ENCODE measurements at places on chromosomes 1 and 21. TPM values are rescaled to one million over a fixed set of nuclear protein-coding genes. Genes with fewer than 3 reads are reported as not detected.

- no peaks in the 10 kb centered on the region for H3K36me3 ChIP-seq
- no peaks in the 10 kb centered on the region for H3K4me1 ChIP-seq
- no peak overlapping the region for H3K4me3 ChIP-seq
- H3K27ac ChIP-seq = no peak overlapping the region
- no peaks in the 10 kb centered on the region for H3K27me3 ChIP-seq
Observed at GRCh38 chr1:244112041-244112440, 61.0 kb downstream of the ZBTB18 start.

DNA sequence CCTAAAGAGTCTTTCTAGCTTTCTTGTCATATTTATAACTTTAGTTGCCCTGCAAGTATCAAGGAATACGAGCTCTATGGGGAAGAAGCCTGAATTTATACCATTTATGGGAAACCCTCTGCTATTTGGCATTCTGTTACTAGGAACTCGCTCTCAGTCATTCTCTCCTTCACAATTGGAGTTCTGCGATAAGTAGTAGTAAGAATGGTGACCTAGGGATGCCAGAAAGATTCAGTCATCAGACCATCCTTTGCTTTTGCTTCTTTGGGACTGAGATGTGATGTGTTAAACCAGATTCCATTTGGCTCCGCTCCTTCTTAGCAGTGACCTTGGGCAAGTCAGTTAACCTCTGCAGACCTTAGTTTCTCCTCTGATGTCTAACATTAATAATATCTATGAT lies 256.5 kb downstream of the FGGY start:
- DNase-seq = peak; percentile 27
- H3K27me3 ChIP-seq = no peaks in the 10 kb centered on the region
- no peak overlapping the region for H3K27ac ChIP-seq
- H3K4me1 ChIP-seq = peaks cover 11% of the 10 kb centered on the region
- no peak overlapping the region for H3K4me3 ChIP-seq
- H3K36me3 ChIP-seq = no peaks in the 10 kb centered on the region

DNA sequence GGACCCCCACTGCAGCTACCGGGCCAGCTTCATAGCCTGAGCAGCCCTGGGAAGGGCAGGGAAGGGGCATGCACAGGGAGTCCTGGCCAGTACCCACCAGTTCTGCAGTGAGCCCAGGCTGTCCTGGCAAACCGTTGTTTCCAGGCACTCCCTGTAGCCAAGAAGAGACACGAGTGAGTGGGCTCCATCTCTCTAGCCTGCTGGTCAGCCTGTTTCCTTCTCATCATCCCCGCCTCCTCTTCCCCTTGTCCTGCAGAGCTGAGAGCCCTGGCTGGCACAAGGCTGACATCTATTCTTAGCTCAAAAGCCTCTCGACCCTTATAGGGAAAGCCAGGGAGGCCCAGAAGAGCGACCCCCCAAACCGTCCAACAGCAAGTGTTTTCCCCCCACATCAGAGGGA lies 28.7 kb downstream of the COL16A1 start:
- H3K4me3 ChIP-seq = no peak overlapping the region
- no peak overlapping the region for H3K27ac ChIP-seq
- H3K27me3 ChIP-seq = no peaks in the 10 kb centered on the region
- DNase-seq = no peak
- peaks cover 70% of the 10 kb centered on the region for H3K36me3 ChIP-seq
- peaks cover 5% of the 10 kb centered on the region for H3K4me1 ChIP-seq

- peak; percentile 64 for DNase-seq
- H3K4me3 ChIP-seq = no peak overlapping the region
- H3K27ac ChIP-seq = no peak overlapping the region
- no peaks in the 10 kb centered on the region for H3K4me1 ChIP-seq
- no peaks in the 10 kb centered on the region for H3K36me3 ChIP-seq
Observed at GRCh38 chr1:245475126-245475525, 320.3 kb downstream of the KIF26B start.

GRCh38 chr1:232629250-232630046 lies 485 bp downstream of the SIPA1L2 start:
- H3K27ac ChIP-seq = peak overlapping the region; percentile 19
- H3K27me3 ChIP-seq = no peaks in the 10 kb centered on the region
- no peaks in the 10 kb centered on the region for H3K36me3 ChIP-seq
- DNase-seq = no peak
- H3K4me3 ChIP-seq = peak overlapping the region; percentile 75

- H3K4me1 ChIP-seq = no peaks in the 10 kb centered on the region
- H3K36me3 ChIP-seq = peaks cover 32% of the 10 kb centered on the region
- no peak overlapping the region for H3K4me3 ChIP-seq
- no peak for DNase-seq
- no peaks in the 10 kb centered on the region for H3K27me3 ChIP-seq
- H3K27ac ChIP-seq = no peak overlapping the region
Observed at GRCh38 chr1:12284486-12284885, 54.7 kb downstream of the VPS13D start.

GRCh38 chr1:200628223-200628881 lies 7.8 kb upstream of the KIF14 start:
- H3K27me3 ChIP-seq = no peaks in the 10 kb centered on the region
- H3K4me1 ChIP-seq = no peaks in the 10 kb centered on the region
- no peaks in the 10 kb centered on the region for H3K36me3 ChIP-seq
- DNase-seq = no peak
- H3K4me3 ChIP-seq = no peak overlapping the region
- no peak overlapping the region for H3K27ac ChIP-seq

DNA sequence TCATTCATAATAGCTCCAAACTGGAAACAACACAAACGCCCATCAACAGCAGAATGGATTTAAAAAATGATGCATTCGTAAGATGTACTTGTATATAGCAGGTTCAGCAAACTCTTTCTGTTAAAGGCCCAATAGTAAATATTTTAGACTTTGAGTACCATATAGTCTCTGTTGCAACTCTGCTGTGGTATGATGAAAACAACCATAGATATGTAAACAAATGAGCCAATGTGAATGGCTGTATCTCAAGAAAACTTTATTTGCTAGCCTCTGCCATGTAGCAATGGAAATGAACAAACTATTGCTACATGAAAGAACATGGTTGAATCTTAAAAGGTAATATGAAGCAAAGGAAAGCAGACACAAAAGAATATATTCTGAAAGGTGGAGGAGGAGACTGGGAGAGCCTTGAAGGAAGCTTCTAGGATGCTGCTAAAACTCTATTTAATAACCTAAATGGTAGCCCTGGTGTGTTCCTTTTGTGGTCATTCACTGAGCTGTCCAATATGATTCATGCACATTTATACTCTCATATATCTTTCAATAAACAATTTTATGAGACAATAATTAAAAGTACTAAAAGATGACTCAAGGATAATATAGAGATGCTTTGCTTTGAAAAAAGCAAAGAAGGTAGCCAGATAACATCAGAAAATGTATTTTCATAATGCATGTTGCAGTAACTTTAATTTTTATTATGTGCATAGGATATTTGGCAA lies 29.1 kb upstream of the FMO3 start:
- no peaks in the 10 kb centered on the region for H3K36me3 ChIP-seq
- H3K27me3 ChIP-seq = no peaks in the 10 kb centered on the region
- H3K4me1 ChIP-seq = no peaks in the 10 kb centered on the region
- DNase-seq = peak; percentile 43
- no peak overlapping the region for H3K27ac ChIP-seq

GRCh38 chr1:242178924-242179708 lies 180.2 kb upstream of the MAP1LC3C start:
- no peak overlapping the region for H3K27ac ChIP-seq
- no peaks in the 10 kb centered on the region for H3K4me1 ChIP-seq
- H3K36me3 ChIP-seq = no peaks in the 10 kb centered on the region
- H3K27me3 ChIP-seq = no peaks in the 10 kb centered on the region
- DNase-seq = no peak

- peaks cover 28% of the 10 kb centered on the region for H3K4me1 ChIP-seq
- H3K36me3 ChIP-seq = peaks cover 16% of the 10 kb centered on the region
- no peak for DNase-seq
Observed at GRCh38 chr21:43733060-43733459, 14.1 kb downstream of the PDXK start.

- H3K36me3 ChIP-seq = no peaks in the 10 kb centered on the region
- H3K4me1 ChIP-seq = no peaks in the 10 kb centered on the region
- no peak overlapping the region for H3K27ac ChIP-seq
Observed at GRCh38 chr1:38296047-38296446, 249.5 kb upstream of the POU3F1 start.

DNA sequence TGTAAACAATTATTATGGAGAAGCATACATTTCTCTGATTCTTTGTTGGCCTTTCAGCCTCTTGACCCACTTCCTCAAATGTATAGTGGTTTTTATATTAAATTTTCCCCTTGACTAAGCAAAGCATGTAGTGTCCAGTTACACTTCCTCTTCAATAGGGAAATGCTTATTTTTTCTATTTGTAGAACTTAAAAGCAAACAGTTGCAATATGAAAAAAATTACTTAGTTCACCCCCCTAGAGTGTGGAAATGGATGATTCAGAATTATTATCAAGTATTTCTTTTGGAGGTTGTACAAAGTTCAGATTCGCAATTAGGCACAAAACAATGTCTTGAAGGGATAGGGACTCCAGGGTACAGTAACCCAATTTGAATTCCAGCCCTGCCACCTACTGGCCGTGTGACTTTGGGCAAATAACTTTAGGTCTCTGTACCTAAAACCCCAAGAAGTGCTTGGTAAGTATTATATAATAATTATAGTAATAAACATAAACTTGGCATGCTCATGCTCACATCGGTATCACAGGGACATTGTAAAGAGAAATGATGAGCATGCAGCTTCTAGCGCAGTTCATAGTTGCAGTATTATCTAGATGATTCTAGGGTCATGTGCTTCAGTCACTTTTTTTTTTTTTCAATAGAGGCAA lies 28.6 kb upstream of the IFNGR2 start:
- no peak overlapping the region for H3K27ac ChIP-seq
- H3K4me1 ChIP-seq = peaks cover 6% of the 10 kb centered on the region
- H3K4me3 ChIP-seq = no peak overlapping the region

- no peak overlapping the region for H3K27ac ChIP-seq
- no peak for DNase-seq
- no peaks in the 10 kb centered on the region for H3K27me3 ChIP-seq
- peaks cover 9% of the 10 kb centered on the region for H3K36me3 ChIP-seq
- H3K4me1 ChIP-seq = no peaks in the 10 kb centered on the region
Observed at GRCh38 chr21:42768324-42769121, 110.8 kb downstream of the WDR4 start.

GRCh38 chr21:39050841-39051587 lies 132.2 kb downstream of the PSMG1 start:
- DNase-seq = no peak
- H3K36me3 ChIP-seq = no peaks in the 10 kb centered on the region
- H3K4me3 ChIP-seq = no peak overlapping the region
- H3K4me1 ChIP-seq = peaks cover 4% of the 10 kb centered on the region
- 0 out of 2 replicates have a peak, but pooled peaks cover 2% of the 10 kb centered on the region for H3K27me3 ChIP-seq

- H3K27me3 ChIP-seq = peaks cover 11% of the 10 kb centered on the region
- no peak overlapping the region for H3K27ac ChIP-seq
Observed at GRCh38 chr1:223273511-223273910, 90.5 kb downstream of the SUSD4 start.

DNA sequence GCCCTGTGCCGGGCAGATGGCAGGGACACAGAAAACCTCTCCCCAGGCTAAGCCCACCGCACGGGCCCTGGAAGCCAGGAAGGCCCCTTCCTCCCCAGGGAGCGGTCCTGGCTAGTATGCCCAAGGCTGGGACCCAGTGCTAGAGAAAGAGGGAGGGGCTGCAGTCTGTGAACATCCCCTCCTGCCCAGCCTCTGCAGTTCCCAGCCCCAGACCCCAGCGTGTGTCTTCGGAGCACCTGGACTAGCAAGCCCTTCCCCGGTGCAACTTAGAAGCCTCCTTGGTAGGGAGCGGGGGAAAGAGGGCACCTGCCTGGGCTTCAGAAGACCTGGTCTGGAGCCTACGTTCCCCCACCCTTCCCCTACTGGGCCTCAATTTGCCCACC lies 2.1 kb downstream of the PLEKHG5 start:
- DNase-seq = no peak
- H3K36me3 ChIP-seq = no peaks in the 10 kb centered on the region
- no peak overlapping the region for H3K27ac ChIP-seq
- peaks cover 12% of the 10 kb centered on the region for H3K4me1 ChIP-seq
- no peak overlapping the region for H3K4me3 ChIP-seq

DNA sequence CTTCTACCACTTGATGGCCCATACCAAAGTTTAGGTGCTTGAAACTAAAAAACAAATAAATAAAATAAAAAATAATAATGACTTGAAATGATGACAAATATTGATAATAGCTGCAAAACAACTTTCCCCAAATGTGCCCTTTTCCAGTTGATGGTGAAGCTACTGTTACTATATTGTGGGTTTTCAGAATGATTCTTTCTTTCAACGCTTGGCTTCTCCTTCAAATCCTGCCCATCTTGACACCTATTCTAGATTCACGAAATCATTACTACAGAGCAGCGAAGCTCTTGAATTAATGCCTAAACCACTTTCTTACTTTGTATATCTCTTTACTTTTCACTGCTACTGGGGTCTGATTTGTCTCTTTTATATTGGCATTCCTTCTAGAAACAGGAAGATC lies 9.2 kb upstream of the C1orf141 start:
- H3K4me3 ChIP-seq = no peak overlapping the region
- no peaks in the 10 kb centered on the region for H3K4me1 ChIP-seq
- DNase-seq = no peak
- H3K27ac ChIP-seq = no peak overlapping the region
- no peaks in the 10 kb centered on the region for H3K27me3 ChIP-seq
- no peaks in the 10 kb centered on the region for H3K36me3 ChIP-seq

DNA sequence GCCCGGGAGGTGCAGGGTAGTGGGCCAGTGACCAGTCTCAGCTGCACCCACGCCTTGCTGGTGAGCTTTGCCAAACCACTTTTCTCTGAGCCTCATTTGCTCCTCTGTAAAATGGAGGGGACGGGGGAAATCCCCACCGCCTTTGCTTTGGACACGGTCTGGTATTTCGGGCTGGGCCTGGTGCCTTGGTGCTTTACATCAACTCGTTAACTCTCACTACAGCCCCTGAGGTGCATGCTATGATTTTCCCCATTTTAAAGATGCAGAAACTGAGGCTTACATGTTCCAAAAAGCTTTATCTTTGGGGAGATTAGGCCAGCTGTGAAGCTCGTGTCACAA lies 116.1 kb upstream of the RUNX3 start:
- H3K4me1 ChIP-seq = no peaks in the 10 kb centered on the region
- H3K36me3 ChIP-seq = no peaks in the 10 kb centered on the region
- DNase-seq = no peak
- no peak overlapping the region for H3K4me3 ChIP-seq
- peaks cover 86% of the 10 kb centered on the region for H3K27me3 ChIP-seq

- no peak for DNase-seq
- peaks cover 10% of the 10 kb centered on the region for H3K4me1 ChIP-seq
- no peak overlapping the region for H3K27ac ChIP-seq
- no peak overlapping the region for H3K4me3 ChIP-seq
Observed at GRCh38 chr1:149846042-149846441, 53.3 kb upstream of the BOLA1 start.

The S100A2 gene
- polyA plus RNA-seq = 9.5 TPM

The EXOSC10 gene
- polyA plus RNA-seq = 63.5 TPM

The CAPN8 gene
- polyA plus RNA-seq = not detected

The SPRR2D gene
- not detected for polyA plus RNA-seq

The KHDRBS1 gene
- polyA plus RNA-seq = 52.6 TPM

The SYNC gene
- 41.3 TPM for polyA plus RNA-seq

The AKR7A3 gene
- polyA plus RNA-seq = 0.66 TPM

The TIAM1 gene
- 2.9 TPM for polyA plus RNA-seq

All from IMR-90 (cell line).